ENCODE measurements at places on chromosomes 4 and X.

- no peak for DNase-seq
These were observed 11.9 kb downstream of the ENPEP start for GRCh38 chr4:110487873-110488272.

- no peak for DNase-seq
These were observed 117.3 kb downstream of the FAM13A start for GRCh38 chr4:88939697-88940096.

- DNase-seq: no peak
These were observed 152.7 kb downstream of the RELL1 start for GRCh38 chr4:37533286-37534033.

DNA sequence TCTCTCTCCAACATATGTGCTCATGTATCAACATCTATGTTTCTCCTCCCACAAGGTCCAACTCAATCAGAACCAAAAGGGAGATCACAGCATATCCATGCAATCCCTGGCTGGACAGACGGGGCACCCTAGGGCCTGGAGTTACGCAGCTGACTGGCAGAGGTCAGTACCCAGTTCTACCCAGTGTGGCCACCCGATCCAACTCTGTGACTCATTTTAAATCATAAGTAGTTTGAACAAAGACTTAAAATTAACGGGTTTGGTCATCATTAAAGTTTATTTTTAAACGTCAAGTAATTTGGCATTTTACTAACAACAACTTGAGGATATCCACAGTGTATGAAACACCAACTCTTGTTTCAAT is 59.5 kb downstream of the APBB2 start:
- no peak for DNase-seq

DNA sequence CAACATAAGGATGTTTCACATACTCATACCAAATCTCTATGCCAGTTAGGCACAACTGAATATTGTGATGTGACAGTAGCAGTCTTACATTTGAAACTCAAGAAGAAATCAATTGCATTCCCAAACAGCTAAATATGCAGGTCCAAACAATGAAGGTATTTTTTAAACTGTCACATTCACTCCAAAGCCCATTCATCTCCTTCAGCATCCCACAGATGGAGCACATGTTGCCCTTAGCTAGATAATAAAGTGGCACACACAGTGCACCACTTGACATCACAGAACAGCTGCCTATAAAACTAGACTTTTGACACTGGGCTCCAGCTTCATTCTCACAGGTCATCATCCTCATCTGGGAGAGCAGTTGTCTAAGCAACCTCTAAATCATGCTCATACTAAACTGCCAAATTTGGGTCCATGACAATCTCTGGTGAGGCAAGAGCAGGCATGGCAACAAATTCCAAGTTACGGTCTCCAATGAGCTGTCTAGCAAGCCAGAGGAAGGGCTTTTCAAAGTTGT is 26.2 kb upstream of the ARHGEF6 start:
- no peak for DNase-seq

All from activated T-cell treated with anti-CD3 and anti-CD28 coated beads, Interleukin-2, amount 50 U/mL, for 72 hours (primary cell).